ENCODE measurements at places on chromosomes 11 and 22. TPM values are rescaled to one million over a fixed set of nuclear protein-coding genes. Genes with fewer than 3 reads are reported as not detected.

The MRGPRE gene
- not detected for total RNA-seq

The MYEOV gene
- total RNA-seq, result 0.20 TPM

The TMPRSS4 gene
- not detected for total RNA-seq

The MRPL21 gene
- 37.9 TPM for total RNA-seq

The OR52I1 gene
- not detected for total RNA-seq

The TAGLN gene
- 13.7 TPM for total RNA-seq

The SELENOM gene
- 71.5 TPM for total RNA-seq

The SHISA8 gene
- 0.58 TPM for total RNA-seq

The SNX32 gene
- 0.92 TPM for total RNA-seq

The FAM227A gene
- not detected for total RNA-seq

The USH1C gene
- not detected for total RNA-seq

The PCNX3 gene
- total RNA-seq, result 56.6 TPM

The KIF18A gene
- 21.3 TPM for total RNA-seq

The GUCY1A2 gene
- total RNA-seq, result not detected

The ACTN3 gene
- total RNA-seq, result not detected

The NPTXR gene
- total RNA-seq, result 10.5 TPM

The NELL1 gene
- total RNA-seq, result not detected

The RFPL3 gene
- total RNA-seq, result not detected

The CHRM4 gene
- total RNA-seq, result 3.5 TPM

The FAM181B gene
- total RNA-seq, result not detected

The SLC35C1 gene
- 14.2 TPM for total RNA-seq

The SAA2 gene
- not detected for total RNA-seq

The TRIM29 gene
- not detected for total RNA-seq

The APOA4 gene
- total RNA-seq, result not detected
